BE2C (cell line): ENCODE measurements at places on chromosomes 7 and 10.
A peak's percentile ranks its signal among the peaks of the same experiment; 100 is the strongest.

DNA sequence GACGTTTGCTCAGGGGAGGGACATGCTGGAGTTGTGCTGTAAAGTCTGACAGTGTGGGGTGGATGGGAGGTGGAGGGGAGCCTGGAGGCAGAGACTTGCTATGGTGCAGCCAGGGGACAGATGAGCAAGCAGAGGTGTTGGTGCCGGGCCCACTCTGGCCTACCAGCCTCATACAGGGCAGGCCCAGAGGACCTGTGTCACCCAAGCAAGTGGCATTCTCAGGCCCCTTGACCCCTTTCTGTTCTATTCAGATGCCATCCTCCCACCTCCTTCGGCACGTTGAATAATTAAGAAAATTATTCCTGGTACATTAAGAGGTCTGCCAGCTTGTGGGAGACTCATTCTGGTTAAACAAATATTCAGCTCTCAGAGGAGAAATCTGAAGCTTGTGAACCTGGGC lies 8.5 kb downstream of the WDFY4 start:
- no peak for DNase-seq

- DNase-seq = no peak
These were observed 7.2 kb upstream of the NRP1 start for GRCh38 chr10:33341637-33342036.

GRCh38 chr7:135756191-135756590 lies 7.6 kb upstream of the FAM180A start:
- no peak for DNase-seq

DNA sequence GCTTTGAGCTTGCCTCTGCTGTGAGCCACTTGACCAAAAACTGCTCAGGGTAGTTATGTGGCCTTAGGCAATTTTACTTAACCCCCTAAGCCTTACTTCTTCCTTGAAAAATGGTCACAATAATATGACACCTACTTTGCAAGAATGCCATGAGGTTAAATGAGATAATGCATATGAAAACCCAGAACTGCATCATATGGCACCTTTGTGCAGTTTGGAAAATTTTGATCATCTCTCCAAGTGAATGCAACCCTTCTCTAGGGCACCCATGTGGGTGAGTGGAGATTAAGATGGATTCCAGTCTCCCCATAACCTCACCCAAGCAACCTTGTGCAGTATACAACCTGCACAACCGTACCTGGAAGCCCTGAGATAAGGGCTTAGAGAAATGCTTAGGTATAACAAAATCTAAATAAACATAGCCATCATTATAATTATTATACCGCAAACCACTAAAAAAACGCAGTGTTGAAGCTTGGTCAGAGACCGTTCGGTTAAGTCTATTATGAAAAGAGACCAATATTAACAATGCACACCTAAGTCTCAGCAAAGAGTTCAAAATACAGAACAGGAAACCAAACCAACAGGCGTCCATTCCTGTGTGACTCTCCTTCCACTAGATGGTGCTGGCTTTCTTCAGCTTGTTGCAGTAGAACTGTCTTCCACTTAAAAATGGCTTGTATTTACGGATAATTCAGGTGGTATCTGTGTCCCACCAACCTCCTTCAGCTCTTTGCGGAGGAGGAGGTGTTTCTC lies 21.0 kb upstream of the ASB15 start:
- DNase-seq = peak; percentile 40

GRCh38 chr7:30451539-30452279 lies 26.9 kb downstream of the NOD1 start:
- no peak for DNase-seq

DNA sequence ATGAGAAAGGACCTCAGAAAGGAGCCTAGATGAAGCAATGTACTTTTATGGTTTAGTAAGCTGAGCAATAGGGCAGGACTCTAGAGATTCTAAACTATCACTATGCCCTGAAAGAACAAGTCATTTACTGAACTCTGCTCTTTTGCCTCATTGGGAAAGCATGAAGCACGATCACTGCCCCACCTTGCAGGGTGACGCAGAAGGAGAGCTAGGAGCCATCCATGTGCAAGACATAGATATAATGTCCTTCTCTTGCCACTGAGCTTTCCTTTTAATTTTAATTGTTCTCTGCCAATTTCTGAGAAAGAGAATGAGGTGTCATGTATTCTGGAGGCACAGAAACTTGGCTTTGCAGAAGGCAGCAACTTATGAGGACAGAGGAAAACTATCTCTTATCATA lies 108.3 kb downstream of the SORCS1 start:
- no peak for DNase-seq

GRCh38 chr10:51950371-51950995 lies 251.1 kb upstream of the CSTF2T start:
- no peak for DNase-seq

- DNase-seq = no peak
These were observed 85.1 kb upstream of the FAM20C start for GRCh38 chr7:107233-107632.

DNA sequence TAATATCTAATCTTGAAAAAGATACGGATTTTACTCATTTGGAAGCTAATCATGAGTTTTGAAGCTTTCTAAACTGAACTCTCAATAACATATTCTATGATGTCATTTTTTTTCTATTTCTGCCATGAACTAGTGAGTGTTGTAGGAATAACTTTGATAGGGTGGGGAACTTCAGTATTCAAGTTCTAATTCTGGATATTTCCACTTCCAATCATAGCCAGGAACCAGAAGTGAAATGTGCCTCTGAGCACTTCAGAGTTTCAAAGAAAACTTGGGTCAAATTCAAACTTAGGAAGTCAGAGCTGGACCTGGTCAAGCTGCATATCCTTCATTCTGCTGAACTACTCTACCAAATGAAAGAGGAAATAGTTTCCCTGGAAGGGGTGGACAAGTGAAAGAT lies 847 bp downstream of the AGMO start:
- no peak for DNase-seq

- DNase-seq = no peak
These were observed 45.8 kb downstream of the RNLS start for GRCh38 chr10:88537322-88537721.

DNA sequence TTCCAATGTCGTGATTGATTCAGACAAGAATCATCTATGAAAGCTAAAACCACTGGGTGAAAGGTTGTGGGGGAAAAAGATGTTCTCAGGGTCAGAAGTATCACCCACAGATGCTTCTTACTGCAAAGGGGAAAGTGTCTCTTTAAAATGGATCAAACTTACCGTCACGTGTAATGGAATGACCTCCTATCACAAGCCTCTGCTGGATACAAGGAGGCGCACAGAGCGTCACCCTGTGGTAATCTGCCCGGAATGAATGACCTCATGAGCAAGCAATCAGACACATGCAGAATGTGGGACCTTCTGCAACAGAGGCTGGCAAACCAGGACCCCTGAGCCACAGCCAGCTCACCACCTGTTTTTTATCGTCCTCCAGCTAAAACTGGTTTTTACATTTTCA lies 33.0 kb downstream of the WIPF3 start:
- DNase-seq = no peak

- DNase-seq = peak; percentile 37
These were observed 52.6 kb upstream of the CAPZA2 start for GRCh38 chr7:116809636-116810266.

- peak; percentile 93 for DNase-seq
These were observed 417.1 kb downstream of the SUGCT start for GRCh38 chr7:40551685-40552576.

DNA sequence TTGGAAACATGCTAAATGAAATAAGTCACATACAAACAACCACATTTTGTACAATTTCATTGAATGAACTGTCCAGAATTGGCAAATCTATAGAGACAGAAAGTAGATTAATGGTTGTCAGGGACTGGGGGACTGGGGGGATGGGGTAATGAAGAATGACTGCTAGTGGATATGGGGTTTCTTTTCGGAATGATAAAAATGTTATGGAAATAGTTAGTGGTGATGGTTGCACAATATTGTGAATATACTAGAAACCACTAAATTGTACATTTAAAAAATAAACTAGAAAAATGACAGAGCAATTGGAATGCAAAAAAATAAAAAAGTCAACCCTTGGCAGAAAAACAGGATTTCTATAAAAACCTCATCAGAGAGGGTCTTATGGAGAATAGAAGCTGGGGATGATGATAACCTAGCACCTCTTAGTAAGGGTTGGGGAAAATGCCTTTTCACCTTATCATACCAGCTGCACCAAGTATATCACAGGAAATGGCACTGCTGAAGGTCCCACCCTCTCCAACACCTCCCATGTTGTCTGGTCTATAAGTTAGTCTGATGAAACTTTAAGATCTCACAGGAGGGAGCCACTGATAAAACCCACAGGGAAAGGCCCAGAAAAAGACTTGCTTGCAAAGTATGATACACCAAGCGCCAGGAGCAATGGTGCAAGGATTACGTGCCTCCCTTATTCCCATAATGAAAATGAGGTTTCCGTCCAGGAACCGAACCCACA lies 23.1 kb upstream of the JAZF1 start:
- DNase-seq = no peak

GRCh38 chr7:127955051-127955531 lies 76.1 kb downstream of the LRRC4 start:
- no peak for DNase-seq

GRCh38 chr7:398888-399287 lies 108.9 kb downstream of the FOXL3 start:
- DNase-seq = no peak

DNA sequence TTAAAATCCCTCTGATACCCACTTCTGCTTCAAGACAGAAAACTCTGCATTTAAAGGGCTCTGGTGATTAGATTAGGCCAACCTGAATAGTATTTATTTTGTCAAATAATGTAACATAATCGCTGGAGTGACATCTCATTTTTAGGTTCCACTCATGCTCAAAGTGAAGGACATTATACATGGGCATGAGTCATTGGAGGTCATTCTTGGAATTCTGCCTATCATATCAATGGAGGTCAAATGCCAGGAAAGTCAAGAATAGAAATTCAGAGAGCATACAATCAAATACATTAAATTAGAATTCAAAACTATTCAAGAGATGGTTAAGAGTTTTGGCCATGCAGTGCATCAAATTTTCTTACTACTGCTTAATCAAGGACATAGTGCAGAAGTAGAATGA lies 50.8 kb upstream of the PRSS1 start:
- no peak for DNase-seq

GRCh38 chr7:127678337-127678736 lies 26.3 kb downstream of the SND1 start:
- no peak for DNase-seq

- no peak for DNase-seq
These were observed 144.4 kb downstream of the ARID5B start for GRCh38 chr10:62045765-62046521.
